ENCODE measurements at places on chromosomes 2 and 18. TPM values are rescaled to one million over a fixed set of nuclear protein-coding genes. Genes with fewer than 3 reads are reported as not detected.

The ELOA2 gene
- total RNA-seq = not detected

The TMEM150A gene
- total RNA-seq = 19.5 TPM

The TEKT4 gene
- not detected for total RNA-seq

DNA sequence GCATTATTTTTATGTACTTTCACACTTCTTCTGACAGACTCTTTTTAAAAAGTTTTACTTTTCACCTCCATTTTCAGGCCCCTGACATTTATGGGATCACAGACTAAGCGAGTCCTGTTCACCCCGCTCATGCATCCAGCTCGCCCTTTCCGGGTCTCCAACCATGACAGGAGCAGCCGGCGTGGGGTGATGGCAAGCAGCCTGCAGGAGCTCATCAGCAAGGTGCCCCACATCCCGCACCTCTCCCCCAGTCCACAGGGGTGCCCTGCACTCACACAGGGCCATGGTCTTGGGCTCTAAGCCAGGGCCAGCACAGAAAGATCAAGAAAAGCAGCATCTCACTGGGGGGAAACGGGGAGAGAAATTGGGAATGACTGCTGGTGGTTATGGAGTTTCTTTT, 8.6 kb downstream of the CIDEA start:
- no peak for DNase-seq

The IL1RL1 gene
- total RNA-seq = 18.3 TPM

The TMEM247 gene
- total RNA-seq = not detected

DNA sequence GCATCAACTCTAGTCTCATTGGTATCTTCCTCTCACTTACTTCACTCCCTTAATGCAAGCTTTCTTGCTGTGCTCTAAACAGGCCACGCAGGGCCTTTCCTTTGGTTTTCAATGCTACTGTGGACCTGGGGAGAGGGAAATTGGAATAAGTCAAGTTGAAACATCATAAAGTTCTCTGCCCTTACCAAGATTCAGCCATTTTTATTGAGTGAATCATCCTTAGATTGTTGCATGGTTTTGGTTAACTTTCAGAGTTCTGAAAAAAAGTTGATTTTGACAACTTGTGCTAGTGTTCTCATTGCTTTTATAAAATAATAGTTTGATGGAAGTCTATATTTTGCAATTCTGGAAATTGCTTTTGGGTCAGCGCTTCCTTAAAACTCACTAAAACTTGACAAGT, 852.8 kb upstream of the ACVR2A start:
- no peak for DNase-seq

GRCh38 chr2:36507408-36507812, 90.6 kb downstream of the FEZ2 start:
- DNase-seq = no peak

DNA sequence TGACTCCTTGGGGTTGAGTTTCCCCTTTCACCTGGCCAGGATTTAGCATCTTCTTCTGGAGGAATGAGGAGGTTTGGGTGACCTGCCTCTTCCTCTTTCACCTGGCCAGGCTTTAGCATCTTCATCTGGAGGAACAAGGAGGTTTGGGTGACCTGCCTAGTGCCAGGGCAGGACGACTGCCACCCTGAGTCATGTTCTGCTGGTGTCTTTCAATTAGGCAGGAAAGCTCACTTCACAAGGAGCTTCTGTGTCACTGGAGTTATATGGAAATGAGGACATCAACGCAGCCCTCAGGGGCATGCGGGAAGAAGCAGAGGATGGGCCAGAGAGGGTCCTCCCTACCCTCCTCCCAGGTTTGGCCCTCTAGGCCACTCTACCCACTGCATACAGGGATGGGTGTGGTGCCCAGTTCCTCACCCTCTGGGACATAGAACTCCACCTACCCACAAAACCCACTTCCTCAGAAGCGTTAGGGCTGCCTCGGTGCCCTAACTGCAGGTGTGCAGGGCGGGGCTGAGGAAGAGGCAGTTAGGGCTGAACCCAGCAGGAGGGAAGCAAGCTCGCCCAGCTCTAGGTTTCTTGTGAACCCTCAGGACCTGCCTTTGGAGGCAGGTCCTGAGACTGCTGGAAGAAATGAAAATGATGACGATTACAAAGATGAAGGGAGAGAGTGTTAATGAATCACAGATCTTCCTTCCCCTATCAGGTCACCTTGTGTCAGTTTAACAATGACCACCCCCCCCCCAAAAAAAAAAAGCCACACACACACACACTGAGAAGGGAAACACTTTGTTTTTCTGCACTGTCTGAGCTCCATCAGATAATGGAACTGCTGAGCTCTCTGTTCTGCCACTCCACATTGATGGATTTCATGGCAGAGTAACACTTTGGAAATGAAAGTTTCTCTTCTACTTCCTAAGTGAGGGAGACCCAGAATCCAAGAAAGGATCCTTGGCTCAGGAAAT, 71.0 kb downstream of the ARL4C start:
- no peak for DNase-seq

DNA sequence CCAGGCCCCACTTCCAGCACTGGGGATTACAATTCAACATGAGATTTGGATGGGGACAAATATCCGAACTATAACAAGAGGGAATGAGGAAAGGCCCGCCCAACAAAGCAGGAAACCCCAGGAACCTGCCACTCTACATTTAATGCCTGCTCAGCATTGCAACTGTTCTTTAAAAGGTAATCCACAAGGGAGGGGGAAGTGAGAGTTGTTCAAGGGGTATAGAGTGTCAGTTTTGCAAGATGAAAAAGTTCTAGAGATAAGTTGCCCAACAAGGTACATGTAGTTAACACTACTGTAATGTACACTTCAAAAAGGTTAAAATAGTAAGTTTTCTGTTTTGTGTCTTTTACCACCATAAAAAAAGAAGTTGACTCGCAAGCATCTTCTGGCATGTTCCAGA, 137.6 kb downstream of the MBD2 start:
- DNase-seq = no peak

The GRB14 gene
- 6.7 TPM for total RNA-seq

The TBR1 gene
- total RNA-seq = not detected
